Inflammatory macrophage treated with lipopolysaccharide for 4 hours (primary cell): ENCODE measurements at places on chromosomes 5 and 9.
A peak's percentile ranks its signal among the peaks of the same experiment; 100 is the strongest.

DNA sequence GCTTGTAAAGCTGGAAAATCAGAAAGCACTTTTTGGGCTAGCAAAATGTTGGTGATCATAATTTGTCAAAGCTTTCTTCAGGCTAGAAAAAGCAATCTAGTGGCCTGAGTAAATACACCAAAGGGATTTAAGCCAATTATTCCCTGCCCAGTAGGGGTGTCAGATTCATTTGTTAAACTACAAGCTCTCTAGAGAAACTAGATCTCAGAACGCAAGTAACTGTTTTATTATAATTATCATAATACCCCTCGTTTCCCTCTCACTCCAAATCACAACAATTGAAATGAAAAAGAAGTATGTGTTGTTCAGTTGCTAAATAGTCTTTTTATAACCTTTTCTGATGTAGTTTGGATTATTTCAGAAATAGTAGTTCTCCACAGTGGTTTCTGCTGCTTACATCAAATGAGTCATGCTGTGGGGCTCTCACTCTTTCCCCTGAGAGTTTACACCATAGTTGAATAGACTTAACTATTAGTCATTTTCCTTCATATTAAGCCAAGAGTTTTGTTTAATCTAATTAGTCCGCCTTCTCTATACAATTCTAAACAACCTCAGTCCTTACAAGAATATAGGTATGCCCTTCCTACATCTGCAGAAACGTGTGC, 918.6 kb upstream of the DMAC1 start:
- DNase-seq, result no peak

DNA sequence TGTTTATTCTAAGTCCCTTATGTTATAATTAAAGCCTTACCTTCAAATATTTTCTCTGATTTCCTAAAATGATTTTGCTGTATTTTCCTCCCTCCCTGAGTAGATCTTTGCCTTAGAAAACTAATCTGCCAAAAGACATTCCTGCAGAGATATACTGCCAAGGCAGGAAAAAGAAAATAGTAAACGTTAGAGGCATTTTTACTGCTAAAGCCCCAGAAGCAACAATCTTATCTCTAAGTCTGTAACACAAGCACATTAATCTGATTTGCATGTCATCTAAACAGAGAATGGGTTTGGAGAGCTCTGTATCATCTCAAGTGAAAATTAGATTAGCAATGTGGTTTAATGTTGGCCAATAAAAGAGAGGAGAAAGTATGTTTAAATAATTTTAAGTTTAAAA, 847.7 kb downstream of the MAT2B start:
- no peak for DNase-seq

GRCh38 chr5:16841416-16841815, 94.7 kb downstream of the MYO10 start:
- DNase-seq, result no peak

DNA sequence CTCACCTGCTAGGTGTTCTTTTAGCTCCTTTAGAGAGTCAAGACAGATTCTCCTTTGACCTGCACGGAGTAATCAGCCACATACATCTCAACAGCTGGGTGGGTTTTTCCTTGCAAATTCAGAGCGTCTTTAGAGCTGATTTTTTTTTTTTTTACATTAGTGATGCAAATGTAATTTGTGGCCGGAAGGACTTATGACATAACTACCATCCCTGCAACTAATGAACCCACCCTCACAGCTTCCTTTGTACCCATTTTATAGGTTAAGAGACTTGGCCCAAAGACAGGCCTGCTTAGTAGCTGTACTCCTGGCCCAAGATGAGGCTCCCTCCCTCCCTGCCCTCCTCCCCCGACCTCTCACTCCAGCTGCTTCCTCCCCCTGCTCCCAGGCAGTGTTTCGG, 69.9 kb upstream of the NIPAL4 start:
- no peak for DNase-seq

GRCh38 chr5:45680950-45681349, 15.2 kb downstream of the HCN1 start:
- no peak for DNase-seq

DNA sequence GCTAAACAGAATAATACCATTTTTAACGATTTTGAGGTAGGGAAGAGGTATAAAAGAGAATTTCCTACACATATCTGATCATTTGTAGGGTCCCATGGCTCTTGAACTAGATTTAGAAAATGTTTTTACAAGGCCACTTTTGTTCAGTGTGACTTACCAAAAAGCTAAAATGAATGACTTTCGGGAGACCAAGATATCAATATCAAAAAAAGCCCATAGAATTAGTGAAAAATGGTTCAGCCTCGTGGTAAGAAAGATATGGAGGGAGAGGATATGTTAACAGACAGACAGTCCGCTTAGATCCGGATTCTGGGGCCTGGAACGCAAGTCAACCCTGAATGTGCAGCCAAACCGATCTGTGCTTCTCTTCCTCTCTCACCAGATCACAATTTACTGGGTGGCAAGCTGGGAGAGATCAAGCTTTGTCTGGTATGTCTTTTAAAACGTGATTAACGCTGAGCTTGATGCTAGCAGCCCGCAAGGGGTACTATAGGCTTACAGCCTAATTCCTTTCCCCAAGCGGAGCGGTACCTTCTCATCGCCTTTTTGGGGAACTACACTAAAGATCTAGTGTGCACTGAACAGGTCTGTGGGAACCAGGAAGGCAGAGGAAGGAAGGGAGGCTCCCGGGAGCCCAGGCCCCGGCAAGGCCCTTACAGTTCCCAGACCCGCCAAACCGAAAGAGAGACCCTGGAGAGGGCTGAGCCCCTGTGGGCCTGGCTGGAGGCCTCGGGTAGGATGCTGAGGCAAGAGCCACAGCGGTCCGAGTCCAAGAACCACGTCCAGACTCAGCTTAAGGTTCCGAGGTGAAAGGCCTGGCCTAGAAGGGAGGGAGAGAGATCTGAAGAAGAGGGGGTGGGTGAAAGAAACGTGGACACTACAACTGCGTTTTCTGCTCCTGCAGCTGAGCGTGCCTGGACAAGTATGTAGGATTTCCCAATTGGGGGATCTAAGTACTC, 2.9 kb downstream of the NR2F1-AS1 start:
- DNase-seq, result no peak

GRCh38 chr5:142435410-142436115, 110.7 kb upstream of the SPRY4 start:
- no peak for DNase-seq

DNA sequence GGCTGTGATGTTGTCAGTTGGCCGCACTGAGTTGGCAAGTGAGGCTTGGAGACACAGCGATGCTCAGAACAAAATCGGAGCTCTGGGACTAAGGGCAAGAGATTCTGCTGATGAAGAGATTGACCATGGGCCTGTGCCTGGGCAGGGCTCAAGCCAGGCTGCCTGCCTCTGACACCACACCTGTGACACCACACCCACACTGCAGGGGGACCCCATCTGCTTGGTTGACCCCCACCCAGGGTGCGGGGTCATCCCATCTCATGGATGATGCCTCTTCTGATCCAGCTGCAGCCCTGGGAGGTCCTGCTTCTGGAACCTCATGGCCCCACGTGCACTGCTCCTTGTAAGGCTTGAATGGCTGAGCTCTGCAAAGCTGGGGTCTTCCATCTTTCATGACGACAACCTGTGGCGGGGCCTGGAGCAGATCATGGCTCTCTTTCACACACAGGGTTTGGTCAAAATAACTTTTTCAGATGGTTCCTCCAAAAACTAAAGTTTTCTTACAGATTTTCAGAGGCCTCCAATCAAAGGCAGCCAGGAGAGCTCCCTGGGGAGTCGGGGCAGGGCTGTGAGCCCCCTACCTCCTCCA, 185.2 kb downstream of the GADD45G start:
- no peak for DNase-seq

GRCh38 chr5:34599471-34600117, 56.5 kb upstream of the RAI14 start:
- DNase-seq, result no peak

DNA sequence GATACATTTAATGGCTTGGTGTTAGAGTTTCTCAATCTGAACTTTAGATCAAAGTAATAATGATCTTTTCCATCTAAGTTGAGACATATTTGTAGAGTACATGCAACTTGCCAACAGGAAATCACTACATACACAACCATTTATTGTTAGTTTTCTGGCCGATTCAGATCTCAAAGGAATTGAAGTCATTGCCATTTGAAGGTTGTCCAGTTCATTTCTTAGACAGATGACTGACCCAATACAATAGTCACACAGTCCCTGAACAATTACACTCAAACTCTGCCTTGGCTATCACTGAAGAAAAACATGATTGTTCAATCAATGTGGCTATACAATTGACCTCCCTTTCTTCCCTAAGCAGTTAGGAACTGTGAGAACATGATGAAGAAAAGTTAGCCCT, 753.2 kb upstream of the RIOK2 start:
- no peak for DNase-seq

- no peak for DNase-seq
These were observed 140.4 kb downstream of the ATPSCKMT start for GRCh38 chr5:10109299-10109698.

DNA sequence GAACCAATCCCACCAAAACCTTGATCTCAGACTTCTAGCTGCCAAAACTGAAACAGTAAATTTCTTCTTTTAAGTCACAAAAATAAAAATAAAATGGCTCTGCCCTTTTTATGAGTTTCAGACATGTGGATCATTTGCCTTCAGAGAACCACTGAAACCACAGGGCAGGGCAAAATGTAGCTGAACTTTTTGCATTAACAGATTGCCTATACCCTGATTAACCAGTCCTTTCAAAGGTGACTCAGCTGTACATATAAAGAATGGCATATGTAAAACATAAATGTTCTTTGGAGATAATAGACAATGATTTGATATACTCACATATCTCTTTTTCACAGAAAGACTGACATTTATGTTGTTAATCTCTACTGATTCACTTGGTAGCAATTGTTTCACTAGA, 187.1 kb upstream of the GRIN3A start:
- DNase-seq, result no peak

DNA sequence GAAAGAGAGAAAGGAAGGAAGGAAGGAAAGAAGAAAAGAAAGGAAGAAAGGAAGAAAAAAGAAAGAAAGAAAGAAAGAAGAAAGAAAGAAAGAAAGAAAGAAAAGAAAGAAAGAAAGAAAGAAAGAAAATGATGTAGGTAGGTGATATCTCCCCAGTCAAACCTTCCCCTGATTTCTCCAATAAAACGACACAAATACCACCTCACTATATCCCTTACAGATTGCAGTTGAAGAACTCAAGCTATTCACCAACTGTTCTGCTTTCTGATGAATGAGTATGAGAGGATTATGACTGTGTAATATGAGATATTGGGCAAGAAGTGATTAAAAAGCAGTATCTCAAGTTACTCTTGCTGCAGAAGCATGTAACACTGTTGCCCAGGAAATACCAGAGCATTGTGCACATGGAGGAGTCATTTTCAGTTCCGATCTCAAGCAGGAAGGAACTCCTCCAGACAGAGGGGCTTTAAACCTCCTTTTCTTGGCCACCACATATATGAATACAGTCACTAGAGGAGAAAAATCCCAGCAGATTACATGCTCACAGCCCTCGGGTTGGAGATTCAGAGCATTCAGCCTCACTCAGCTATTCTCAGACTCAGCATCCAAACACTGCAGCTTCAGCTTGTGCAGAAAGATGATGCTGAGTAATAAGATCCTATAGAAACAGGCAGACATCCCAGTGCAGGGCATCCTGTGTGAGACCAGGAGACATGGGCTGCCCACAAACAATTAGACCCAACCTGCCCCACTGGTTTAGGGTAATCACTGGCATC, 61.4 kb downstream of the UGCG start:
- peak; percentile 97 for DNase-seq

DNA sequence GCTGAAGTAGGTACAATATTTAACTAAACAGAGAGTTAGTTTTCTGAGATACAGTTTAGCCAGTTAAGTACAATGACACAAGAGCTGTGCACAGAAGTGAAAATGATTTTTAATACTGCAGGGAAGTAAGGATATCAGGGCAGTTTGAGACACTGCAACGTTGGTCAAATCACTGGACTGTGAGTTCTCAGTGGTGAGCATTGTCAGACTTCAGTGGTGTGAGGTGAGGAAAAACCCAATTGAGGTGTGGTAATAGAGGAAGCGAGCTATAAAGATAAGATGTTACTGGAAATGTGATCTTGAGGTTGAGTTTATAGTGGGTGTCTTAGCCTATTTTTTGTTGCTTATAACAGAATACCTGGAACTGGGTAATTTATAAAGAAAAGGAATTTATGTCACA, 12.8 kb upstream of the FBXL7 start:
- DNase-seq, result no peak

DNA sequence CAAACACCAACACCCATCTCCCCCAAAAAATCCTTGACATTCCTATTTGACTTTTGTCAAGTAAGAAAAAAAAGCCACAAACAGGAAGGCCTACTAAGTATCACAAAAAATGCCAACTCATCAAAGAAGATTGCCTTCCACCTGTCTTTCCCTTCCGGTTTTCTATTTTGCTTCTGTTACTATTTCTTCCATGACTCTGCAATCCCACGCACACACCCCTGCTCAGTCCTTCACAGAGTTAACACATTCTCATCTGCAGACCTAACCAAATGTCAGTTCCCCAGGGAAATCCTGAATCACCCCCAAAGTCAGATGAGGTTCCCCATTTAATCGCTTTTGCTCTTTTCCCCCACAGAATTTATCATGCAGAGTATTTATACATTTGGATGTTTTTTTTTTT, 15.1 kb downstream of the LPAR1 start:
- peak; percentile 61 for DNase-seq

DNA sequence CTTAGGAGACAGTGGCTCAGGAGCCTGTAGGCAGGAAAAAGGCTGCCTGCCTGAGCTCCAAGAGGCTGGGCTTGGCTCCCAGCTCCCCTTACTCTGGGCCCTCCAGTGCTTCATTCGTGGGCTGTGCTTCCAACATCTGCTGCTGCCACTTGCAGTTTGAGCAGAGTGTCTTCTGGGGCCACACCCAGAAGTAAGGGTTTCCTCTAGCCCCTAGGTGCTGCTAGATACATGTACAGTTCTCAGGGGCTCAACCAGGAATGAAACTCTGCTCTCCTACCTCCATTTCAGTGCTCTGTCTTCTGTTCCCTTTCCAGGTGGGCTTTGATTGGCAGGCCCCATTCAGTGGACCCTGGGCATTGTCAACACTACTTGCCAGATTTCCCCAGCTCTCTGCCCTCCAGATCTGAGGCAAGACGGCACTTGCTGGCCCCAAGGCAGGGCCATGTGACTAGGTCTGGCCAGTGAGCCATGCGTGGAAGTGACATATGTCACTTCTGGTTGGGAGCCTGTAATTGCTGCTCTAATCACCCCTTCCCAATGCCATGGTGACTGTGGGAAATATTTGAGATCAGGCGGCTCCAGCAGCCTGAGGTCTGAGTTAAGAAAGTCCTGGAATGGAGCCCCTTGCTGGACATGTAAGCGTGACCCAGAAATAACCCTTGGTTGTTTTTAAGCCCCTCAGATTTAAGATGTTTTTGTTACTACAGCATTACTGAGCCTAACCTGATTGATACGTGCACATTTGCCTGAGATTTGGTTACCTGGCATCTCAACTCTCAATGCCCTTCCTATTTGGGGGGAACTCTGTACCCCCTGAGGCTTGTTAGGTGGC, 9.4 kb upstream of the BOD1 start:
- peak; percentile 58 for DNase-seq

GRCh38 chr9:125633116-125633745, 73.8 kb downstream of the MAPKAP1 start:
- peak; percentile 86 for DNase-seq

- DNase-seq, result no peak
These were observed 42.6 kb downstream of the ANXA1 start for GRCh38 chr9:73194284-73194683.
